ENCODE measurements at places on chromosomes 7 and 10.

DNA sequence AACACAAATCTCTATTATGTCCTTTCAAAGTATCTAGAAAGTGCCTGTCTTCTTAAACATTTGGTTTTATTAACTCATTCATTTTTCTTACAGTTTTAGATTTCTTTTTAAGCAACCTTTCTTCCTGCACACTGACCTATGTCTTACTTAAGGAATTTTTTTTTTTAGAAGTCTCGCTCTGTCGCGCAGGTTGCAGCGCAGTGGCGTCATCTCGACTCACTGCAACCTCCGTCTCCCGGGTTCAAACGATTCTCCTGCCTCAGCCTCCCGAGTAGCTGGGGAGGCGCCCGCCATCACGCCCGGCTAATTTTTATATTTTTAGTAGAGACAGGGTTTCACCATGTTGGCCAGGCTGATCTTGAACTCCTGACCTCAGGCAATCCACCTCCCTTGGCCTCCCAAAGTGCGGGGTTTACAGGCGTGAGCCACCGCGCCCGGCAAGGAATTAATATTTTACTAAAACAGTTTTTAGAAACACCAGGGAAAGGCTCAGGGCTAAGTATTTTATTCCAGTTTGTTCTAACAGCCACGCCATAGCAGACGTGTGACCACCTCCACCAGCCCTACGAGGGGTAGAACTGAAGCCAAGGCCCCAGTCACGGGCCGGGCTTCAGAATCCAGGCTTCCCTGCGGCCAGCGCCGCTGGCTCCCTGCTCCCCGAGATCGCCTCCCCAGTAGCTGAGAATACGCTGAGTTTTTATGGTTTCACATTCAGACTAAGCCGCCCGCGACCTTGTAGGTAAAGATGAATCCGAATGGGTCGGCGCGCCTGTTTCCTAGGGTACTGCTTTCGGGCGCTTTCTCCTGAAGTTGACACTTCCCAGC, 941 bp upstream of the LUC7L2 start:
- peak; percentile 63 for DNase-seq

DNA sequence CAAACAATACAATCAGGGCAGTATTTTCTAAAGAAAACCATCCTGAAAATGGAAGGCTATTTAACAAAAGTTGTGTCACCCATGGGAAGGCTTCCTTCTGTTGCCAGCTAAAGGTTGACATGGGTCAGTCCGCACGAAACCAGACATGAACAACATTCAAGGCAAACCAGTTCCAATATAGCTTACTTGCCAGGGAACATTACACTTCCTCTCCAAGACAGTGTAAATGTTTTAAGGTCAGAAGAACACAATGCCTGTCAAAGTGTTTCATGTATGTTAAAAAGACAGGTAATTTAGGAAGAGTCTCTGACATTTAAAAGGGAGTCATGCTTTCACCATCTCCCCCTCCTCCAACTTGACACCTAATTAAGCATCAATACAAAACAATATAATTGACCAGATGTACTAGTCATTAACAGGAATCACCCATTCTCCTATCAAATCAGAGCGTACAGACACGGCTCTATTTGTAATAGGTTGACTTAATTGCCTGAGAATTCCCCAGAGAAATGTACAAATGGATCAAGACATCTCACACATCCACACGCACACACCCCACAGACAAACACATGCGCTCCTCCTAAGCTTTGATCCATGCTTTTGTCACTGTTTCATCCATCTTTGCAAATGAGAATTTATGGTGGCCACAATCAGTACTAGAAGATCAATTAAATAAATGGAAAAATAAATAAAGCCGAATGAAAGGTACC, 69.5 kb downstream of the CACNA2D1 start:
- no peak for DNase-seq

GRCh38 chr10:70733051-70733450, 52.1 kb downstream of the TBATA start:
- no peak for DNase-seq

GRCh38 chr10:98055841-98056516, 25.6 kb upstream of the CRTAC1 start:
- no peak for DNase-seq

GRCh38 chr7:107560898-107561516, 2.7 kb downstream of the COG5 start:
- no peak for DNase-seq

- DNase-seq: no peak
Measured at GRCh38 chr10:101165736-101166135, 34.6 kb downstream of the TLX1 start.

DNA sequence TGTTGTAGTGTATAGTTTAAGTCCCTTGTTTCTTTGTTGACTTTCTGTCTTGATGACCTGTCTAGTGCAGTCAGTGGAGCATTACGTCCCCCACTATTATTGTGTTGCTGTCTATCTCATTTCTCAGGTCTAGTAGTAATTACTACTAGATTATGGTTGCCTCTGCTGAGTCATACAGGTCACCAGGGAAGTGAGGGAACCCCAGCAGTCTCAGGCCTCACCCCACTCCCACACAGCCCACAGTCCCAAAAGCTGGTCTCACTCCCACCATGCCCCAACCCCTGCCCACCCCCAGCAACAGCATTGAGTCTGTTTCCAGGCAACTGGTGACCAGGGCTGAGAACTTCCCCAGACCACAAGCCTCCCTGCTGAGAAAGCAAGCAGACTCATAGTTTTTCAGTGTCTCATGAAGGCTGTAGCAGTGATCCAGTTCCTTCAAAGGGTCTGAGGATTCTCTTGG, 88.0 kb downstream of the PLXDC2 start:
- no peak for DNase-seq

- no peak for DNase-seq
Measured at GRCh38 chr7:127123220-127123619, 129.5 kb downstream of the GRM8 start.

DNA sequence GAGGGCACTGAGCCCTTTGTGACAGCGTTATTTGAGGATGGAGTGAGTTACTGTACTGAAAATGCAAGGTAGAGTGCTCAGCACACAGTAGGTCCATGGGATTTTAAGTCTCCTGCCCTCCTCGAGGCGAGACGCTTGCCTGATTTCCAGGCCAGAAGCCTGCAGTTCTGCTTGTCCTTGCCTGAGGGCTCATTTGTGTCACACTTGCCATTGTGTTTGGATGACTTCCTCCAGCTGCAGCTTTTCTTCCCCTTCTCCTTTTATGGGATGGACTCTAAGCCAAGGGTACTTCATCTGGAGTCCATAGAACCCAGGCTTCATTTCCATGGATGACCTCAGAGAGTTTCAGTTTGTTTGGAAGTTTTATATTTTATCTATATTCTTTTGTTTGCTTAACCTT, 304.2 kb upstream of the BMPER start:
- DNase-seq: no peak

DNA sequence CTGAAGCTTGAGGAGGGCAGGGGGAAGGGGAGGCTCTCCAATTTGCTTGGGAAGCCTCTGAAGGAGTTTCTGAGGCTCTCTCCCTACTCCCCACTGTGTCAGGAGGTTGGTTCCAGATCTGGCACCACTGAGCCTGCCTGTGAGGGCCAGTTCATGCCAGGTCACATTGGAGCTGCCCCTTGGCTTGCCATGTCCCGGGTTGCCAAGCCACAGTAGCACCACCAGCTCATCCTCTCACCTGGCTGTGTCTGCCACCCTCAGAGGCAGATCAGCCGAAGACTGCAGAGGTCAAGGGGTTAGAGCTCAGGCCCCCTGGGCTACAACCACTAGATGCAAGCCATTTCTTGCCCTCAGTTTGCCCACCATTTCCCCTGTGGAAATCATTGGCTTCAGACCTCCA, 3.1 kb downstream of the C10orf71 start:
- DNase-seq: no peak

GRCh38 chr7:117269886-117270285, 53.0 kb downstream of the WNT2 start:
- no peak for DNase-seq

- DNase-seq: no peak
Measured at GRCh38 chr10:1643161-1643907, 94.0 kb downstream of the ADARB2 start.

DNA sequence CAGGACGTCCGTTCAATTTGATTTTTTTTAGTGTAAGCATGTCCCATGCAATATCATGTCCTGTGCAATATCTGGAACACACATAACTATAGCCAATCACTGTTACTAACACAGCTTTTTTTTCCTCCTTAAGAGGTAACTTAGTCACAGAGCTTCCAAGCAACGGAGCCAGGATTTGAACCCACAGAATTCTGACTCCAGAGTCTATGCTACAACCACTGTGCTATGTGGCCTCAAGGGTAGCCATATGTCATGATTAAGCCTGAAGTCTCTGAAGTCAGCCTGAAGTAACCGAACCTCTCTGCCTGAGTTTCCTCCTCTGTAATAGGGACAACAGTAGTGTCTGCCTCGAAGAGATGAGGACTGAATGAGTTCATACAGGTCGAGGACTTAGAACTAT, 42.2 kb upstream of the TCF7L2 start:
- no peak for DNase-seq

DNA sequence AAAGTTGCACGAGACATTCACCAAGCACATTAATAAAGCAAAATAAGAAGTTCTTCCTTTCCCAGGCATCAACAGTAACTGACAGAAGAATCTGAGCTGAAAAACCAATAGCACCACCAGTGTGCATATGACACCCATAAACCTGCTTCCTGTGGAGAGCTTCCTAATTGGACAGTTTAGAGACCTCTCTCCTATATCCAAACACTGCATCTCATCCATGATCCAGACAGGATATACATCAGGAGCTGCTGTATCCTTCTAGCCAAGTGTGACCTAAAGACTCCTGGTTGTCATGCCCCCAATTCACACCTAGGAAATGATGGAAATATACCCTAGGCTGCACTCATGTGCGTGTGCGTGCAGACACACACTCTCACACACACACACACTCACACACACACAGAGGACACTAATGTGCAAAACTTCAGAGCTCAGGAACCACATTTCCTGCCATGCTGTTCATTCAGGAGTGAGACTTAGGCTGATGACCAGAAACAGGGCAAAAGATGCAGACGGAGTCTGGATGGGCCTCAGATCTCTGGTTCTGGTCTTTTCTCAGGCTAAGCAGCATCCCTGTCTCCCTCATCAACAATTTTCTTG, 58.0 kb downstream of the MAP3K8 start:
- no peak for DNase-seq

GRCh38 chr10:25954851-25955250, 20.8 kb downstream of the MYO3A start:
- DNase-seq: no peak

- DNase-seq: no peak
Measured at GRCh38 chr7:76294344-76295024, 8.0 kb upstream of the HSPB1 start.

DNA sequence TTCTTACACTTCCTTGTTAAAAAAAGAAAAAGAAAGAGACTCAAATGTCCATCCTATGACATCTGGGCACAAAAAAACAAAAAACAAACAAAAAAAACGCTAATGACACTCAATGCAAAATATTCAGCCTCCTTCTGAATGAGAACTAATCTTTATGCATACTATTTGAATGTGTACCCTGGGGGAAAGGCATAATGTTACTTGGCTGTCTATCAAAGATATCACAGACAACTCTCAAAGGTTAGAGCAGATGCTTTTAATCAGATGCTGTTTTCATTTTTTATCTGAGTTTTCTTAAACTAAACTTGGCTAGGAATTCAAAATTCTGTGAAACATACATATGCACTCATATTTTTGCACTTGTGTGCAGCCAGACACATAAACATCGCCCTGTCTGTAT, 745.8 kb downstream of the CNTNAP2 start:
- no peak for DNase-seq

GRCh38 chr7:15158141-15158810, 255.7 kb upstream of the DGKB start:
- DNase-seq: no peak

DNA sequence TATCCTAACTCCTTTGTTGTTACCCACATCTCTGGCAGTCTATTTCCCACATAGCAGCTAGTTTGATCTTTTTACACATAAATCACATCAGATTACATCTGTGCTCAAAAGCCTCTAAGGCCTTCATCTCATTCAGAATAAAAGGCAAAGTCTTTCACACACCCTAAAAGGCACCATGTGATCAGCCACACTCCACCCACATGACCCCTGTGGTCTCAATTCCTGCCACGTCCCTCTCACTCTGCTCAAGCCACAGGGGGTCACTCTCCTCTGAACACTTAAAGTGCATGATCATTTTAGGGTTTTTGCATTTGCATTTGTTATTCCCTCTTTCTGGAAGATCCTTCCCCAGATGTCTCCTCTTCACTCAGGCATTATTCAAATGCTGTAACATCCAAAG, 30.8 kb downstream of the ELAPOR2 start:
- no peak for DNase-seq

- DNase-seq: no peak
Measured at GRCh38 chr10:72321248-72322029, 33.3 kb downstream of the DNAJB12 start.

DNA sequence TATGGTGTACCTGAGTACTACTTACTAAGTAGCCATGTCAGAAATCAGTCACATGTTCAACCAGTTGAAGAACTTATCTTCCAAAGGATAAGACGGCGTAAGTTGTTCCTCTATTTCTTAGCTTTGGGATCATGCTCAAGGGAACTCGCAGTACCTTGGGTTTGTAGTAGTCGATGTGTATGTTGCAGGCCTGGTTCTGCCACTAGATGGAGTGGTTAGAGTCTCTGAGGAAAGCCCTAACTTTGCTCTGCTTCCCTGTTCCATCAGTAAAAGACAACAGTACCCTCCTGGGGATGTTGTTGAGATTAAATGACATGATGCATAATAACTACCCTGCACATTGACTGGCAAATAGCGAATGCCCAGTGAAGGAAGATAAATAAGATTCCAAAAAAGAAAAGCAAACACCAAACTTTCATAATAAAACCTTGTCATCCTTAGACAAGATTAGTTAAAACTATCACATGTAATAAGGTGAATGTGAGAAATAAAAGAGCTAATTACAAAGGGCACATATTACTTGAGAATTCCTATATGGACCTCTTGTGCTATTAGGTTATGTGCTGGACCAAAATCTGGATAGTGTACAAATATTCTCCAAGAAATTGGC, 165.9 kb downstream of the ABCA13 start:
- no peak for DNase-seq

DNA sequence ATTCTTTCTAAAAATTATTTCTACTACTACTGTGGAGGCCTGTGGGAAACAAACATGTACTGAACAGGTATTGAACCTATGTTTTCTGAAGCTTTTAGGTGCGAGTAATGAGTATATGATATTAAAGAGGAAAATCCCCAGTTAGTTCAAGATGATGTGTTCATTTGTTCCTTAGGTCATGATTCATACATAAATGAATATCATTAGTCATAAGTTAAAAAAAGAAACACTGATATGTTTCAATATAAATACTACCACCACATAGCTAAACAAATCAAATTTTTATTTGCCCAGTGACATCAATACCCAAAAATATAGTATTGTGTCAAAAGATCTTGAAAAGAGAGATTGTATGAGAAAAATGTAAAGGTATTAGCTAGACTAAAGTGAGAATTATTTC, 210.7 kb upstream of the GNAI1 start:
- no peak for DNase-seq
